ENCODE measurements at places on chromosomes 13 and 19. TPM values are rescaled to one million over a fixed set of nuclear protein-coding genes. Genes with fewer than 3 reads are reported as not detected.

DNA sequence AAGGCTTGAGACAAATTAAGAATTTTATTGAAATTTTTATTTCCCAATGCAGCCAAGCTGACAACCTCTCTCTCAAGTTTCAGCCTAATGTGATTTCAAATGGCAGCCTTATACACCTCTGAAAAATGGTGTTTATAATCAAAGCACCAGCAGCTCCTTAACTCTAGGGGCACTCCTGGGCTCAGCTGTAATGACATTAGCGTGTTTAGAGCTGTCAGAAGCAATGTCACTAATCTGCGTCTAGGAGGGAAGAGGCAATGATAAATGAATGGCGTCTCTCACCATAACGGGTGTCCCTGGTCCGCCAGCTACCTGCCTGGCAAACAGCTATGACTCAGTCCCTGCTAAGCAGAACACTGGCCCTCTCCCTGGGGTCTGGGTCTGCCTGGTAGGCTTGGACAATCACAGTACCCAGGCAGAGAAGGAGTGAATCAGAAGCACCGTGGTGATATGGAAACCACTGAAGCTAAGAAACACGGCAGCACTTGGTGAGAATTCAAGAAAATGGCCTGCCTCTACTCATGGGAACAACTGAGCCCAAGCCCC lies 131.8 kb upstream of the VSTM2B start:
- no peak for DNase-seq

DNA sequence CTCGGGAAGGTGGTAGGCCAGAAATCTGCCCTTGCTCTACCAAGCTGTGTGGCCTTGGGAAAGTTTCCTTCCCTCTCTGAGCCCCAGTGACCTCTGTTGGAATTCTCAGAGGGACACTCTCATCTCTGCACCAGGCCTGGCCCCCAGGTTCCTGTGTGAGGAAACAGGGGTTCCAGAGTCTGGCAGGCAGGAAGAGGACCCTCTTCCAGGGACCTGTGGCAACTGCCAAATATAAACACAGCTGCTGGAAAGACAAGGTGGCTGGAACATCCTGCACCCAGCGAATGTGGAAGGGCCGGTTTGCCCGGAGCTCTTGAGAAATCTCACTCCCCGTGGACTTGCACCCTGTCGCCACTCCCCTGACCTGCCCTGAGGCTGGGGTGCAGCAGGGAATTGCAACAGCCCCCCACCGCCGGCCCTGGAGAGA lies 52.8 kb downstream of the GADD45B start:
- no peak for DNase-seq

DNA sequence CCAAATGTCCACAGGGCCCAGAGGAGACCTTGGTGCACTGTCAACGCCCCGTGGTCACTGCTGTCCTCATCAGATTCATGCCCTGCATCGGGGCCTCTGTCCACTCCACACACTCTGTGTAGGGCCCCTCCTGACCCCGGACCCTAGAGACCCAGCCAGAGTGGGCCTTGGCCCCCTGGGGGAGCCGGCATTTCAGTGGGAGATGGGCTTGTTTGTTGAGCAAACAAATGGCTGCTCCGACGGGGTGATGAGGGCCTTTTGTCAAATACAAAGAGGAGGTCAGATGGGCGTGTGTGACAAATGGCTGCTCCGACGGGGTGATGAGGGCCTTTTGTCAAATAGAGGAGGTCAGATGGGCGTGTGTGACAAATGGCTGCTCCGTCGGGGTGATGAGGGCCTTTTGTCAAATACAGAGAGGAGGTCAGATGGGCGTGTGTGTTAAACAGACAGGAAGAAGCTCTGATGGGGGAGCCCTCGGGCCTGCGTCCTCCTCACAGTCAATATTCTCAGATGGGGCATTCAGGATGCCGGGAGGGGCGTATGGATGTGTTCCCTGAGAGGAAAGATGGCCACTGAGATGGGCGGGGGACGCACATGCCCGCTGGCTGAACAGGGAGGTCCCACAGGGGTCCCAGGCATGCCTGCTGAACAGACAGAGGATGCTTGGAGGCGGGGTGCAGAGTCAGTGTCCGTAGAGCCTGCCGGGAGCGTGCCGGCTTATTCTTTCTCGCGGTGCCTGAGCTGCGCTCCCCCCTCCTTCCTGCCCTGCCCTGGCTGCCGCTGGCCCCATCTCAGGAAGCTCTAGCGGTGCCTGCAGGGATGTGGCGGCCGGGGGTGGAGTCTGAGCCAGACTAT lies 36.3 kb downstream of the SMIM24 start:
- no peak for DNase-seq

DNA sequence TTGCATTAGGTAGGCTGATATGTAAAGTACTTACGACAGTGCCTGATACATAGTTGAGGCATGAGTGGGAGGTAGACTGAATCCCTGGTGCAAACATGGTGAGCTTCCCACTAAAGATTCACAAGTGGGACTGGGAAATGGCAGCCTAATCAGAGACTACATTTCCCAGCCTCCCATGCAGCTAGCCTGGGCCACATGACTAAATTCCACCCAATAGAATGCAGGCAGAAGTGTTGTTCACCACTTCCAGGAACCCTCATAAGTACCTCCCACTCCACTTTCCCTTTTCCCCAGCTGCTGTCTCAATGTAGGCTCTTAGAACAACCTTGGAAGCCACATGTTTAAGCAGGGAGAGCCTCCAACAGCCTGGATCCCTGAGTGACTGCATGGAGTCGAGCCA lies 104.9 kb downstream of the CACNA1A start:
- DNase-seq, result no peak

DNA sequence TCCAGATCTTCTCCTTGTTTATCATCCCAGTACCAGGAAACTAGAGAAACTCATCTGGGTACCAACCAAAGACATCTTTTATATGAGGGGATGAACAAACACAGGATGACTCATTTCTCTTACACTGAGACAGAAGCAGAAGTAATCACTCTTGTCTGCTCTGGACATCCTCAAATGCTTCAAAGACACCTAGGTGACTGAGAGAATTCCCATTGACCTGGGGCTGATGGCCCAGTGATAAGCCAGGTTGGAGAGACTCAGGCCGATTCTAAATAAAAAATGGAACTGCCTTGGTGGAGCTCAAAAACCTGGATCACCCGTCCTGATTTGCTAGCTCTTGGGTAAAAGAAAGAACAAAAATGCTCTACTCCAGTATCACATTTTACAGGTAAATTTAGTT lies 182.2 kb downstream of the ZNF486 start:
- no peak for DNase-seq

DNA sequence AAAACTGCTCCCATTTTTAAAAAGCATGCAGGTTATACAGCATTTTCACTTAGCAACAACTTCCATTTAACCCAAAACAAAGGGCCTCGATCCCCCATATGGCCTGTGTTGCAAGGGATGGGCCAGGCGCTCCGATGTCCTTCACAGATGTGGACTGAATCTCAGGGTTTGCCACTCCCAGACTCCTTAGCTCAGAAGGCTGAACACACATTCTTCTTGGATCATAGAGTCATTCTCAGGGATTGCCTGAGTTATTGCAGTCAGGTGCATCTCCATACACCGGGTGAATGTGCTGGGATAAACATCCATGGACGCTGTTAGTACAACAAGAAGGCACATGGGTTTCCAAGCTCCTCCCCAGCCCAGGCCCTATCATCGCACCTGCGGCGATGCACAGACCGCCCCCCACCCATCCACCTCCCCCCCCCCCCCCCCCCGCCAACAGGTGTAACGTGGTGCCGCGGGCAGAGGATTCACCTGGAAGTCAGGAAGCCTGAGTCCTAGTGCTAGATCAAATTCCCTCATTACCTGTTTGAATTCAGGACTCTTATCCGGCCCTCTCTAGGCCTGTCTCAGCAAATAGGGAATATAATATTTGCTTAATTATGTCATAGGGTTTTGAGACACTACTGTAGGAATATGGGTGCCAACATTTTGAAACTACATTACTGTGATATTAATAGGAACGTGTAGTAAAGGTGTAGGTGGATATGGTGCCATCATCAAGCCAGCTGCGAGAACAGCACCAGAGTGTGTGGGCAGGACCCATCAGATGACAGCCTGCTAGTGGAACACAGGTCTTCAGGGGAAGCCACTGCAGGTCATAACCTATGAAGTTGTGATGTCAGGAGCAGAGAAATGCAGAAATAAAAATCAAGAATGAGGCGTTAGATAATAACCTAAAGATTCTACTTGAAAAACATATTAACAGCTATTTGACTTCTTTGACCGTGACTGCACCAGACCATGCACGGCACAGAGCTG lies 110.9 kb downstream of the SACS start:
- no peak for DNase-seq

GRCh38 chr19:49333811-49334288 lies 1.4 kb upstream of the CD37 start:
- no peak for DNase-seq

GRCh38 chr13:80979035-80979641 lies 638.2 kb upstream of the SPRY2 start:
- DNase-seq, result peak; percentile 18

DNA sequence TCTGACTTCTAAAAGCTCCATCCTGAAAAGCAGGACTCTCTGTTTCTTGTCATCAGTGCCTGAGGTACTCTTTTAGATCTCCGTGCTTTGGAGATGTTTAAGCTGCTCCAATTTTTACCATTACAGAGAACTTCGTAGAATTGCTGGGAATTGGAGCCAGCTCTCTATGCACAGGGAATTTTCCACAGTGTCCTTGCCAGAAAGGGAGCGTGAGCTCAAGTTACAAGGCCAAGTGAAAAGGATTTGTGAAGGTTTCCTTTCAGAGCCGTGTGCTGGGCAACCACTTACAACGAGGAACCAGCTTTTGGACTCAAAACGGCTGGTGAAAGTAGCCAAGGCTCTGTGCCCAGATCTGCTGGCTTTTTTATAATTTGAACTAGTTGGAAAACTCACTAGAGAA lies 82.6 kb downstream of the NUFIP1 start:
- no peak for DNase-seq

GRCh38 chr19:44180968-44181367 lies 16.1 kb downstream of the ZNF226 start:
- no peak for DNase-seq

GRCh38 chr19:31334849-31335624 lies 14.2 kb downstream of the TSHZ3 start:
- DNase-seq, result no peak

DNA sequence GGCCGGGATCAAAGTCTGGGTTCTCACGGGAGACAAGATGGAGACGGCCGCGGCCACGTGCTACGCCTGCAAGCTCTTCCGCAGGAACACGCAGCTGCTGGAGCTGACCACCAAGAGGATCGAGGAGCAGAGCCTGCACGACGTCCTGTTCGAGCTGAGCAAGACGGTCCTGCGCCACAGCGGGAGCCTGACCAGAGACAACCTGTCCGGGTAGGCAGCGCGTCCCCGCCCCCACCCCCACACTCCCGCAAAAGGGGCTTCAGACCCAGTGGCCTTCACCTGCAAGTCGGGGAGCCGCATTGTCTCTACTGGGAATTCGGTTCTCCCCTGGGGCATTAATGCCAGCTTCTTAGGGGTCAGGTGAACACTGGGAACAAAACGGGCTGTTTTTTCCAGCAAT lies 114.7 kb upstream of the MCF2L start:
- no peak for DNase-seq

GRCh38 chr19:32642771-32643170 lies 32.2 kb downstream of the ANKRD27 start:
- no peak for DNase-seq

DNA sequence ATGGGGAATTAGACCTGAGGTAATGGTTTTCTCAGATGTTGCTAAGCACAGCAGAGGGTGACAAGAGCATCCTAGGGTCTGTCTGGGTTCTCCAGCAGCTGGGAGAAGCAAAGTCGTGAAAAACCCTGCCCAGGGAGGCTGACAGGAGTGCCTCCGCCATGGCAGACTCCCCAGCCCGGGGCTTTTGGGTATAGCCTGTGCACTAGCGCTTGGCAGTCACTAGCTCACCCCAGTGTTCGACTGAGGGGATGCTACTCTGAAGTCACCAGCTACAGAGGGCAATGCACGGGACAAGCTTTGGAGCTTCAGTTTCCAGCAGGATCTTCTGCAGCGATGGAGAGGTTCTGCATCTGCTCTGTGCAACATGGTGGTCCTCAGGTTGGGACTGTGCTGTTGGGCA lies 87.5 kb downstream of the ING1 start:
- no peak for DNase-seq

- no peak for DNase-seq
Observed at GRCh38 chr19:47058621-47059022, 10.2 kb upstream of the TMEM160 start.

DNA sequence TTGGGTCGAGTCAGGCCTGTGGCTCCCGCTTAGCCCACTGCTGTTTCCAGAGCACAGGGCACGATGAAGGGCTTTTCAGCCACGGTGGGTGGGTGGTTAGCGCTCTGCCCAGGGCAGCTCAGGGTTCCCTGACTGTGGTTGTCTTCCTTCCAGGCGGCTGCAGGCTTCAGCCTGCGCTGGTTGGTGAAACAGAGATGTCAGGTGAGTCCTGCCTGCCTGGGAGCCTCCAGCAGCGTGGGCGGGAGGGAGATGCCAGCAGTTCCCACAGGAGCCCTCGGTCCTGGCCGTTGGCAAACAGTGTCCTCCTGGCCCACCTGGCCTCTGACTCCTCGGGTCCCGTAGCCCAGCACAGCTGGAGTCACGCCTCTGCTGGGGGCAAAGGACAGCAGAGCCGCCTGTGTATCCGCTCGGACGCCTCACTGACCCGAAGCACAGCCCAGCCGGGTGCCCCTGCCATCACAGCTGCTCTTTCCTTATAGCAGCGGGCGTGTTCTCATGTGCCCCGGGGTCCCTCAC lies 9.7 kb downstream of the ADAT3 start:
- DNase-seq, result no peak

GRCh38 chr13:112242777-112243176 lies 133.4 kb upstream of the SPACA7 start:
- DNase-seq, result no peak

- no peak for DNase-seq
Observed at GRCh38 chr13:98942997-98943396, 34.9 kb downstream of the DOCK9 start.

DNA sequence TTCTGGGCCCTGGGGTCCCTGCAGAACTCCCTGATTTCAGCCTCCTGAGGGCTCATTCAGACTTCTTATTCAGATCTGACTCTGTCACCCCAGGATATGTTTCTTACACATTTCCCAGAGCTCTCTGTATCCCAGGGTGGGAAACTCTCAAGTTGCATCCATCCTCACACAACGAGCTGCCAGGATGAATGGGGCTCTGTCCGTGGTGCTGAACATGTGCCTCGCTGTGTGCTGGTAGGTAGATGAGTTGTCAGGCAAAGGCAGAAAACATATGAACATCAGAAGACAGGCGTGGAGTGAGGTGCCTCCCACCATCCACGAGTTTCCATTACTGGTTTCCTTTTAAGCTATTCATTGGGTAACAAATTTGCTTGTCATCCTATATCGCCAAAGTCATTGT lies 11.4 kb upstream of the IGFL1 start:
- no peak for DNase-seq

The ZNF548 gene
- 30.6 TPM for total RNA-seq

The ZNF223 gene
- total RNA-seq, result 1.7 TPM

The OR7C1 gene
- total RNA-seq, result 0.30 TPM

The FKRP gene
- total RNA-seq, result 15.7 TPM

The ZNF350 gene
- 16.7 TPM for total RNA-seq

The KCTD12 gene
- 126 TPM for total RNA-seq

The PRODH2 gene
- total RNA-seq, result not detected

The NTF4 gene
- total RNA-seq, result not detected

Data from tibial nerve (tissue), 4 donors.